ENCODE measurements at places on chromosomes 12 and 14.

- no peak for DNase-seq
Measured at GRCh38 chr12:67006610-67007009, 262.5 kb upstream of the CAND1 start.

DNA sequence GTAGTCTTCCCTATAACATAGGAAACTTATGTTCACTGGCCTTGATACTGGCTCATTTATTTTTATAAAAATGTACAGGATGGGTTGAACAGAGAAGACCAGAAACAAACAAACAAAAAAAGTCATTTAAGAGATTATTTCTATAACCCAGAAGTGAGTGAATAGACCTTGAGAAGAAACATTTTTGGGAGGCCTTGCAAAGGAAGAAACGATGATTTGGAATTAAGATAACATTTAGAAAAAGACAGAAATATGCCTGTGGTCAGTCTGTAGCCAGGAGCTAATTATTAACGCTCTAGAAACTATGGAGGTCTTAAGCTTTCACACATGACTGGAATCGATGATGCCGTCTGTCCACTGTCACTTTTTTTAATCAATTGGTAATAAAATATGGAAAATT is 264.0 kb downstream of the EGLN3 start:
- DNase-seq = no peak

GRCh38 chr12:87280893-87281292 is 748.3 kb downstream of the C12orf50 start:
- no peak for DNase-seq

- no peak for DNase-seq
Measured at GRCh38 chr14:68369281-68370056, 423.4 kb downstream of the ZFP36L1 start.

- DNase-seq = no peak
Measured at GRCh38 chr14:73634011-73634833, 10.6 kb upstream of the DNAL1 start.

GRCh38 chr12:79844693-79845092 is 90.2 kb downstream of the PPP1R12A start:
- no peak for DNase-seq

GRCh38 chr12:4852911-4853310 is 56.8 kb upstream of the KCNA1 start:
- no peak for DNase-seq

DNA sequence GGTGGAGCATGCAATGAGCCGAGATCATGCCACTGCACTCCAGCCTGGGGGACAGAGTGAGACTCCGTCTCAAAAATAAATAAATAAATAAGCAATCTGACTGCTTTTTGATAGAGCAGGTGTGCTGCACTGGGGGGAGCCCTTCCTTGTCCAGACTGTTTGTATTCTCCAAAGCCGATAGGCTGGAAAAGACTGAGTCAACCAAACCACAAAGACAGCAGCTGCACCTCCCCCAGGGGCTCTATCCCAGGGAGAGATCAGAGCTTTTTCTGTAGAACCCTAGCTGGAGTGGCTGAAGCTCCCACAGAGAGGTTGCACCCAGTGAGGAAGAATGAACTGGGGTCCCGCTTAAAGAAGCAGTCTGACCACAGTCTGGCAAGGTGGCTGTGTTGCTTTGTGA is 45.8 kb upstream of the LALBA start:
- no peak for DNase-seq
